ENCODE measurements at places on chromosomes 5 and 9.

DNA sequence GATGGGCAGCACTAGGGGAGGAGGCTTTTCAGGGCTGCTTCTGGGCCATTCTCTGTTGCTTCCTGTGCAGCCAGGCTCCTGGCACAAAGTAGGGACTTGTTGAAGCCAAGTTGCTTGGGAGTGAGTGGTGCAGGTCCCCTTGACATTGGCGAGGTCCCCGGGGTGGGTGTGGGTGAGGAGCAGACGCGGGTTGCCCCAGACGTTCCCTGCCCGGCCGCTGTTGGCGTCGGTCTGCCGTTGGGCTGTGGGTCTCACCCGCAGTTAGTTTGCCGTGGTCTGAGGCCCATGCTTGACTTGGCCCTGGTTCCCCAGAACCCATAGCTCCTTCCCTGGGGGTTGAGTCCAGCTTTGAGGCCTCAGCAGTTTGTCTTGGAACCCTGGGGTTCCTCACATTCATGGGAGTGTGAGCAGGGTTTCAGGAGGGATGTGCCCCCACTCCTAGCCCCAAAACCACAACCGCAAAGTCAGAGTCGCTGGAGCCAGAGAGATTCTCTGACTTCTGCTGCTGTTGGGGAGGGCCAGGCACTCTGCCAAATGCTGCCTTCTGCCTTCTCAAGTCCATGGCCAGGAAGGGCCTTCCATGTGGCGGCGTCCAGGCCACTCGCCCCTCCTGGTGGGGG lies 77.5 kb downstream of the RXRA start:
- peak; percentile 93 for DNase-seq

- no peak for DNase-seq
Measured at GRCh38 chr5:130550562-130550928, 614.5 kb downstream of the HINT1 start.

DNA sequence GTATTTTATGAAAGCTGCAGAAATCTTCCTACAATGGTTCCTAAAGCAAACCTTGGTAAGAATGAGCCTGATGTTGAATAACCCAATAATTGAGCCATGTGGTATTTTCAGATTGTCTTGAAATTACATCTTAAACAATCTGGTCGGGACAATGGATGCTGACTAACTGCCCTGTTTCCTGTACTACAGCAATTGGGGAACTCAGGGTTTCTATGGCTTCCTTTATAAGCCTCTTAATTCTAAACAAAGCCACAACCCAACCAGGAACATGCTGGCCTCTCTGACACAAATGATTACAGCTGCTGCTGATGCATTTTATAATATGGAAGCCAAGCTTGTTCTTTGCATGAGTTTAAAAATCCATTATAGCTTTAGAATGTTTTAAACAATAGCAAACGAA lies 30.2 kb downstream of the PTPN3 start:
- no peak for DNase-seq

DNA sequence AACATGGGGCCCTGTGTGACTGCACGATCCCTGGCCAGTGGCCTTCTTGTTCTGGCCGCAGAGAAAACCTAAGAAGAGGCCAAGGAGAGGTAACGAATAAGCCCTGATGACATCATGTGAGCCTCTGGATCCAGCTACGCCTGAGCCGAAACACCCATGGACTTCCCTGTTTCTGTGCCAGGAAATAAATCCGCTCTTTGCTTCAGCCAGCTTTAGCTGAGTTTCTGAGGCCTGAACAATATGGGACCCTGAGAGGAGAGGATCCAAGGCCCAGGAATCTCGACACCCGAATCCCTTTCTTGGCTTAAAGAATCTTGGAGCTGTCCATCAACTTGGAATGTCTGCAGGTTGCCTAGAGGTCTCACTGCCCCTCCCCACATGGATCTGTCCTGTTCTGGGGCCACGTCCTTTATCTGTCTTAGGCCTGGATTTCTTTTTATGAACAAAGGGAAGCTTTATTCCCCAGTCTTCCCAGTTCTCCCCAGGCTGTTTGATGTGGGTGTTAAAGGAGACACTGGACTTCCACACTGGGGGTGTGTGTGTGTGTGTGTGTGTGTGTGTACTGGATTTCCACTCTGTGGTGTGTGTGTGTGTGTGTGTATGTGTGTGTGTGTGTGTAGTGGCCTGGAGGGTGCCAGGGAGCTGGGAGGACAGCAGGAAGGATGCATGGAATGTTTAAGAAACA lies 13.7 kb downstream of the IER5L start:
- DNase-seq, result no peak

GRCh38 chr5:154829589-154830218 lies 20.7 kb downstream of the FAXDC2 start:
- no peak for DNase-seq

- DNase-seq, result no peak
Measured at GRCh38 chr9:30362373-30362772, 2022.1 kb upstream of the ACO1 start.

GRCh38 chr5:125198270-125198974 lies 452.0 kb upstream of the ZNF608 start:
- DNase-seq, result peak; percentile 12

DNA sequence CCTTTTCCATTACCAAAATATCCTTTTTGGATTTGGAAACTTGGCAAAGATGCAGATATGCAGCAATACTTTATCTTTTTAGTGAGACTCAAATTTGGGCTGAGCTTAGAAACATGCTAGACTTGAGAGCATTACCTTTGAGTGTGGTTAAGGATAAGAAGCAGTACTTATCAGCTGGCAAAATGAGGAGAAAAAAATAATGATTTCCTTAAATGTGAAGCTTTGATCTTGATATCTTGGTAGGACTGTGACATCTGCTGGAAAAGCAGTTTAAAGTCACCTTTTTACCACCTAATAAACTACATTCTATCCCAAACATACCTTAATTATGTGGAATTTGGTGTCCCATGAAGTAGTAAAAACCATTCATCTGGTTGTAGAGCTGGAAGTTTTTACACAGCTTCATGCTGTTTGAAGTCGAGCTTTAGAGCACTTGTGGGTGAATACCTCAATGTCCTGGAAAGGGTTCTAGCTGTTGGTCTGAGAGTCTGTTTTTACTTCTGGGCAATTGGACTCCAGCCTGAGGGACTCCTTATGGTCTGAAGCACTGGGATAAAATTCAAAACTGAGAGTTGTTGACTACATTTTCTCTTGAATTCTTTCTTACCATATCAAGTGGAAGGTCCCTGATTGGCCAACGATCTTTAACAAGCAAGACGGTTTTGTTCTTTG lies 53.4 kb downstream of the LRRC70 start:
- DNase-seq, result no peak

DNA sequence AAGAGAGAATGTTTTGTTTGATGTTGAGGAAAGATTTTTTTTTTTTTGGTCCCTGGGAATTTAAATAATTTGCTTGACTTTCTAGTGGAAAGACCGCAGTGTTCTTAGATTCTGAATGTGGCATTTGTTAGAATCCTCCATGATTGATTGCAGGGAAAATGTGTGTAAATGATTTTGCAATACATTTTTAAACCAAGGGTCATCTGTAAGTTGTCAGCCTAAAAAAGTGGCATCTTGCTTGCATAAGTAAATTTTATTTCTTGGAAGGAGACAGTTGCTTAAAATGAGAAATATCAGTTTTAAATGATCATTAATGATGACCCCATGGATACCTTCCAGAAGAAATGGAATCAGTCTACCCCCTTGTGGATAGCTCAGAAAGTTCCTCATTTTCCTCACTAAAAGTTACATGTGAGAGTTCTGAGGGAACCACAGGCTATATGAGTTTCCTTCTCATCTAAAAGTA lies 105.1 kb upstream of the SLC25A48 start:
- no peak for DNase-seq

- DNase-seq, result no peak
Measured at GRCh38 chr5:95471487-95471886, 80.3 kb downstream of the FAM81B start.

GRCh38 chr9:75893106-75893505 lies 2.6 kb downstream of the PCSK5 start:
- DNase-seq, result no peak

- no peak for DNase-seq
Measured at GRCh38 chr9:98568234-98568908, 140.4 kb downstream of the GABBR2 start.

DNA sequence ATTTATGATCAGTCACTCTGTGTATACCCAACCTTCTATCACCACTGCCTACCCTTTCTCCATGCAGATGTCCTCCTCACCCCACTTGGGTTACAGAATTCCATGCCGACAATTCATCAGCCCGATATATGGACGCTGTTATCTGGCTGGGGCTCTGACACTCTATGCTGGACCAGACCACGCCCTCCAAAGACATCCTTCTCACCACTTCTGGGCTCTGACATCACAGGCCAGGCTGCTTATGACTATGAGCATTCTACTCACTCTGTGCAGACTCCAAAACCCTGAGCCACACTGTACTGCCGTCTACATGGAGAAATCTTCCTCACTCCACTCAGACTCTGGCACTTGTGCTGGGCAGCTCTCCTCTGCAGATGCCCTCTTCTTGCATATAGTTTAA lies 7.6 kb upstream of the AK3 start:
- no peak for DNase-seq

DNA sequence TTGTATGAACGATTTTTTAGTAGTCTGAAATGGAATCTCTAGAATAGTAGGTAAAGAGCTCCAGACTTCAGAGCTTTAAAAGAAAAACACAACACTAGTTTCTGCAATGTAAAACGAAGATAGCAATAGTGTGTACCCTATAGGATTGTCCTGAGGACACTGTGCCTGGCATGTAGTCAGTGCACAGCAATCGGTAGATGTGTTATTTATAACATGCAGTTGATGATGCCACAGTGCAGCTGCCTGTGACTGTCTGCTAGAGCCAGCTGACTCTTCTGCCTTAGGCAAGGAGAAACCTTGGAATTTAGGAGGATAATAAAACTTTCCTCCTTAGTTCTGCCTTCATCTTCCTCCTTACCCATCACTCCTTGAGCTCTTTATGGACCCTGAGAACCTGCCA lies 27.7 kb upstream of the TMOD1 start:
- no peak for DNase-seq

- no peak for DNase-seq
Measured at GRCh38 chr5:173139631-173140030, 4.7 kb upstream of the BNIP1 start.

DNA sequence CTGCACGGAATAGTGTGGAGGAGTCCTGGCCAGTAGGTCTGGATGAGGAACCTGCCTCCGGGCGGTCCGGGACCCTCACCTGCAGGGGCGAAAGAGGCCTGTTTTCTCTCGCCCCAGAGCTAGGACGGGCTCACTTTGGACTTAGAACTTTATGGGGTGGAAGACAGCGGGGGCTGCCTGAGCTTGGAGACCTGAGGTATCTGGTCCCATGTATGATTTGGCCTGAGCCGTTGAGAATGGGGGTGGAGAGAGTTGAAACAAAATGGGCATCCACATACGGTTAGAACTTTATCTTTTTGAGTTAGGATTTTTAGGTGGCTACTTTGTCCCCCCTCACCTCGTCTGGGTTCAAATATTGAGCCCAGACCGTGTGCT lies 681 bp upstream of the ETF1 start:
- DNase-seq, result peak; percentile 68

All from hepatic stellate cell (primary cell).